Activated CD4-positive, alpha-beta memory T cell treated with anti-CD3 and anti-CD28 coated beads, Interleukin-2, amount 10 ng/mL, durations not matched to agents 7 days and 5 days (primary cell): ENCODE measurements at places on chromosomes 4 and X. TPM values are rescaled to one million over a fixed set of nuclear protein-coding genes. Genes with fewer than 3 reads are reported as not detected.

The NIPAL1 gene
- 0.78 TPM for total RNA-seq

The DMD gene
- 1.5 TPM for total RNA-seq

- H3K36me3 ChIP-seq = no peaks in the 10 kb centered on the region
- H3K27me3 ChIP-seq = no peaks in the 10 kb centered on the region
- no peak overlapping the region for H3K27ac ChIP-seq
Measured at GRCh38 chr4:61924131-61924530, 724.0 kb downstream of the ADGRL3 start.

The IL21 gene
- 2.8 TPM for total RNA-seq

DNA sequence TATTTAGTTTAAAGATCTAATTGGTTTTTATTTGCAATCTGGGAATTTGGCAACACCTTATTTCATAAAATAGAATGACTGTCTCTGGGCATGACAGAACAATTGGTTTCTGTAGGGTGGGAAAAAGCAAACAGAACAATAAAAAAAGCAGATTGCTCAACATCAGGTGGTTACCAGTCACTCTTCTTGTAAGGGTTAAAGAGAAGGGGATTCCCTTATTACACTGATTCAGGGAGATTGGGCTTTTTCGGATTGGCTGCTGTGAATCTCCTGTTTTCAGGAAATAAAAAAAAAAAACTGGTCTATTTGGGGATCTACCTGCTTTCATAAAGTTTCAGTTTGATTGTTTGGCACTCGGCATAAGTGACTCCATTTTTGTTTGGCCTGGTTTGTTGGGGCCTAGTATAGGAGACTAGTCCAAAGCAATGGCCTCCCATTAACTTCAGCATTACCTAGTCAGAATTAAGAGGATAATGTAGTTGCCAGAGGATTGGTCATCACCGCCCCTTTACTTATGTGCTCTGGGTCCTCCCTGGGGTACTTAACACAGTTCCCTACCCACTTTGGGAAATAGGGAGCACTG lies 380.5 kb downstream of the IDS start:
- no peaks in the 10 kb centered on the region for H3K4me1 ChIP-seq
- no peaks in the 10 kb centered on the region for H3K27me3 ChIP-seq
- no peak overlapping the region for H3K4me3 ChIP-seq
- H3K27ac ChIP-seq = no peak overlapping the region
- no peak for DNase-seq
- H3K36me3 ChIP-seq = no peaks in the 10 kb centered on the region
